ENCODE measurements at places on chromosomes 2 and 18.

DNA sequence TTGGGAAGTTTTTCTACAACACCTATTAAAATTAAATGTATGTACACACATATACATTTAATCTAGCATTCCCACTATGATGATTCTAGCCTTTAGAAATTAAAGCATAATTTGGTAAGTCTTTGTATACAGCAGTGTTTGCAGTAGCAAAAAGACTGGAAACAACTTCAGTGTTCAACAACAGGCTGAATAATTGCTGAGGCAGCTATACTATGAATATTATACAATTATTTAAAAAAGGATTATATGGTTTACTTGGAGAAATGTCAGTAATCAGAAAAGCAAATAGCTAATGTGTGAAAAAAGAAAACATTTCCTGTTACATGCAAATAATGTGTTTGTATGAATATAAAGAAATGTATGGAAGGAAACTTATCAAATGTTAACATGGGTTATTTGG, 1.4 kb upstream of the ZNF638 start:
- DNase-seq, result no peak

DNA sequence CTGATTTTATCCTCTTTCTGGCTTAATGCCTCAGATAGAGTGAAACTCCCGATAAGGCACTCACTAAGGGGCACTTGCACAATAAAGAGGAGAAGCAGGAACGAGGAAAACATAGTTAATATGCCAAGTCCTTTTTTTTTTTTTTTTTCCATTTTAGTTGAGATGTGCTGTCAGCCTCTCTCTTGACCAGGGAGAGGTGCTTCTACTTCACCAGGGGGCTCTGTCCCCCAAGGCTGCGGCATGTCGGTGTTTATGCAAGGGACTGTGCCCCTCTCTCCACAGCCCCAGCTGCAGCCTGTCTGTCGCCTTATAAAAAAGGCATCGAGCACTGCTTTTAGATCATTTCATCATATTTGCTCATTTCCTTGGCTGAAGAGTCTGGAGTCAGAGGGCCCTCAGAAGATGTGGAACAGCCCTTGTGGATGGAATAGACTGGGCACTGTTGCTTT, 178.1 kb downstream of the SLC8A1 start:
- DNase-seq, result no peak

GRCh38 chr2:43441195-43441594, 154.6 kb downstream of the THADA start:
- no peak for DNase-seq

DNA sequence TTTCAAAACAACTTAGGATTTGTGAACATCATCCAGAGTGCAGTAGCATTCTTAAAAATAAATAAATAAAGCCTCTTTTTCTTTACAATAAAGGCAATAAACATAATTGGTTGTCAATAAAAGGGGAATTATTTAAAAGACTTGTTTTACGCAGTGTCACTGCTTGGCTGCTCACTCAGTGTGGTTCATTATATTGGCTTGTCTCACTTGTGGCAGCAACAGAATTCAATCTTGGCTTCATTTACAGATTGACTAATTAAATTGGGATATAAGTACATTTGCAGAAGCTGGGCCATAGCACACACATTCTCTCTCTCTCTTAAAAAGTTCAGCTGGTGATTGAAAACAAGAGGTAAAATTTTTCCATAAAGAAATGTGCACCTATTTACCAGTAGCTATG, 1027.6 kb downstream of the LRP1B start:
- DNase-seq, result no peak

GRCh38 chr18:267380-267687, 513 bp downstream of the THOC1 start:
- no peak for DNase-seq

- DNase-seq, result no peak
Observed at GRCh38 chr2:236348279-236348678, 84.1 kb upstream of the ASB18 start.

GRCh38 chr18:31500051-31500688, 2.2 kb downstream of the DSG2 start:
- DNase-seq, result no peak

DNA sequence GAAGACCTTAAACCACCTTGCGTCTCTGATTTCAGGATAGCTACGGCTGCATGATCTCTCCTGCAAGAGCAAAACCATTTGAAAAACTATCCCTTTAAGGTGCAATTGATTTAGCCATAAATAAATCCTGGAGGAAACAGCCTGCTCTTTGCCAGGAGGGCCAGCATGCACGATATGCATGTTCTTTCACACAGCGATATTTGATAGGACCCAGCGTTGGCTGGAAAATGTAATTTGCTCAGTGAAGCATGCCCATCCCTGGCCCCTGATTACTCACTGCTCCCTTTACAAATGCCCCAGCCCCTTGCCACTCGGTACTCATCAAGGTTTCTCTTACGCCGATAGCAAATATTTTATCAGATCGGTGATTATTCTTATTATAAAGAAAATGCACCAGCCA, 315.4 kb downstream of the CDH2 start:
- no peak for DNase-seq

DNA sequence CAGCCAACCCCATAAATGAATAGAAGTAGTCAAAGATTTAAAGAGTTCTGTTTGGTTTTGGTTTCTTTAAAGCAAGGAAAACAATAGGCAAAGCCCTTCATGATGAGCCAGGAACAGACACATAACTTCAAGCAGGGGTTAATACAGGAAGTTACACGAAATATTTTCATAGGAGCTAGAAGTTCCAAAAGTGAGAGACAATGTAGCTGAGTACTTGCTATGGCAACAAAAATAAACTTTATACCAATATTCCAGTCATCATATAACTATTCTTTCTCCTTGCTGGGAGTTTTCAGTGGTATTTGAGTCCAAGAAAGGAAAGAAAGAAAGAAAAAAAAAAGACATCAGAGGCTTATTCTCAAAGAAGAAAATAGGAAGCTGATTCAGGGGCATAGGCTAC, 56.2 kb downstream of the COBLL1 start:
- no peak for DNase-seq

DNA sequence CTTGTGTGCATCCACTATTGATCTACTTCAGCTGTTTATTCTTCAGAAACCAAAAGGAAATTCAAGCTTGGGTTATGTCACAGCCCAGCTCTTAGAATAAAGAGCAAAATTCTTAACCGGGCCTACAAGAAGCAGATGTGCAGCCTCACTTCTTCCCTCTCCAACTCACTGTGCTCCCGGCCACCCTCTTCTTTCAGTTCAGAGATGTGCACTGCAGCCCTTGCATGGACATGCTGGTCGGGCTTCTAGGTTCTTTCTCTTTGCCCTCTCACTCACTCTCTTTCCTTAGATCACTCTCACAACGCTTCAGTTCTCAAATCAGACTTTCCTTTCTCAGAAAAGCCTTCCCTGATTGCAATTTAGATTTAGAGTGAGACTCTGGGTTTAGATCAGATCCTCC, 104.1 kb downstream of the CHN1 start:
- DNase-seq, result no peak

DNA sequence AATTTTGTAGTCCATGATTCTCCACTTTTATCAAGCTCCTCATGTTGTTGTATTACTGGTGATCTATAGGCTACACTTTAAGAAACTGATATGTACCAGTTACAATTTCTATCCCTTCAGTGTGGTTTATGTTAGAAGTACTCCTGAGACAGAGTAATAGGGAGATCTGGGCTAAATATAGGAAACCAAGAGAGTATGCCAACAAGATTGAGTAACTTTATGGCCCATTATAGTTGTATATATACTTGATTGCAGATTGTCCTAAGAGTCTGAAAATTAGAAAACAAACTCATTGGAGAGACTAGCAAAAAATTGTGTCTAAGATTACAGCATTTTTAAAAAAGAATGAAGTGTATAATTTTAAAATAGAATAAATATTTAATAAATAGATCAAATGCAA, 605.6 kb downstream of the XIRP2 start:
- DNase-seq, result no peak

DNA sequence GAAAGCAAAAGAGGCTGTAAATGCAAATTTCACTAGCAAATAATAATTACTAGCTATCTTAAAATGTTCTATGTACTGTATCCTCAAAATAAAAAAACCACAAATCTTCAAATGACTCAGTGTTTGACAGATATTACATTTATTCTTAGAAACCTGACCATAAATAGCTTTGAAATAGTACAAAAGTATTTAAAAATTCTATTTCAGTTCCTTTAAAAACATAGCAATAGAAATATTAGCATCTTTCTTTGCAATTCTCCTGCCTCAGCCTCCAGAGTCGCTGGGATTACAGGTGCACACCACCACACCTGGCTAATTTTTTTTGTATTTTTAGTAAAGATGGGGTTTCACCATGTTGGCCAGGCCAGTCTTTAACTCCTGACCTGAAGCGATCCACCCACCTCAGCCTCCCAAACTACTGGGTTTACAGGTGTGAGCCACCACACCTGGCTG, 50.6 kb downstream of the MSH6 start:
- DNase-seq, result no peak

GRCh38 chr2:11214770-11215169, 59.5 kb downstream of the SLC66A3 start:
- no peak for DNase-seq

DNA sequence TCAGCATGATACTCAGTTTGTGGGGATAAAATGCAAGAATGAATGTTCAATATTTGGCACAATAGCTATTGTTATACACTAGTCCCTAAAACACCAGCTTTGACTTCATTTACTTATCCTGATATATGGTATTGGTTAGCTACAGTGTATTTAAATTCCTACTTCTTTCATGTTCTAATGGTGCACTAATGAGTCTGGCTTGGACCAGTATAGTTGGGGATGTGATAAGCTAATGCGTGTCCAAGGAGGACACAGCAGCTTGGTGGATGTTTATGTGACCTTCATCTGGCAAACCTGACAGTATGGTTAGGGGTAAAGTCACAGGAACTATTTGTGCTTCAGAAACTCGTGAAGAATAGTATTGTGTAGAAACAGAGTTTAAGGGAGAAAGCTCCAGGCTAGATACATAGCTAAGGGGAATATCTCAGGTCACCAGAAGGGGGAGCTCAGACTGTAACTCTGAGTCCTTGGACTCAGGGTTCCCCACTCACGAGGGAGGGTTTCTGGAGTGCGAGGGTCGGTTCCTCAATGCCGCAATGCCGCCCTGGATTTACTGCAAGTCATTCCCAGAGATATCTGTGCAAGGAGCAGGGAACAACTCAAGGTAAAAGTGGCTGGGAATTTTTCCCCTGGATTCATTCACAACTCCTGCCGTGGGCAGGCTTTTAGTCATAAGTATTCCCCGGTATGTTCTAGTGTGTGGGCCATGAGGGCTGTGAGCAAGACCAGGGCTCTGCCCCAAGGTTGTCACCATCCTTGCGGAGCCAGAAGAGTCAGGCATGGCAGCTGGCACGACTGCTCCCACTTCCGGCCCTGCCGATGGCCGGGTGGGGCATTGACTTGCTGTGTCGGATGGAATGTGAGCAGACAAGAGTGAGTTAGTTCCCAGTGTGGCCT, 14.5 kb downstream of the IL1R2 start:
- DNase-seq, result no peak

DNA sequence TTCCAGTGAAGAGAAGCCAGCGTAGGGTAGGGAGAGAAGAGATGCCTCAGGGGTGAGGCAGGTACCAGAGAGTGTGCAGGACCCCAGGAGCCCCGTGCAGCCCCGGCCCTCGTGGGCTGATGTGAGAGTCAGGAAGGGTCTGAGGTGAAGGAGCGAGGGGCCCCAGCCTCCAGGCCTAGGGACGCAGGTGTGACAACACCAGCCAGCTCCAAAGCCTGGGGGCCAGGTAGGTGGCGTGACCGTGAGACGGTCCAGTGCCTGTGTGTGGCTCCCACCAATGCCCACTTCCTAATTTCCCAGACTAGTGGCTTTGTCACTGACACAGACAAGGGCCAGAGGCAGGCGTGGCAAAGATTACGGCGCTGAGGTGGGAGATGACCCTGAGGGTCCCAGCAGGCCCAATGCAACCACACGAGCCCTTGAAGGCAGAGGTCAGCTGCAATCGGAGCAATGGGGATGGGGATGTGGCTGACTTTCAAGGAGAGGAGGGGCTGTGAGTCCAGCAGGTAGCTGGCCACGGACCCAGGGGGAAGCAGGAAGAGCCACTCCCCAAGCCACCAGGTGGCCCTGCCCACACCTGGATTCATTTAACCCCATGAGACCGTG, 86.0 kb upstream of the SNTG2 start:
- DNase-seq, result no peak

DNA sequence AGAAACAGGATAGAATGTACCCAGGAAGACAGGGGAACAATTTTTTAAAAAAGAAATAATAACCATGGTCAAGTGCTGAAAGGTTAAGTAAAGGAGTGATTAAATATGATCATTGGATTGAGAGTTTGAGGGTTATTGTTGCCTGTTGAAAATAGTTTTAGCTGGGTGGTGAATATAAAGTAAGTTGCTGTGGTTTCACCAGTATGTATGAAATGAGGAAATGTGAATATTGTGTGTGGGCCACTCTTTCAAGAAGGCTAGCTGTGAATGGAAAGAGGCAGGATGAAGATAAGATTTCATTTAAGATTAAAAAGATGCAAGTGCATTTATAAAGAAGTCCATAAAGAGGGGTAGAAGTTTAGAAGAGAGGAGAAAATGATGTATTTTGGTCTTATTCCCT, 53.8 kb downstream of the GULP1 start:
- no peak for DNase-seq

DNA sequence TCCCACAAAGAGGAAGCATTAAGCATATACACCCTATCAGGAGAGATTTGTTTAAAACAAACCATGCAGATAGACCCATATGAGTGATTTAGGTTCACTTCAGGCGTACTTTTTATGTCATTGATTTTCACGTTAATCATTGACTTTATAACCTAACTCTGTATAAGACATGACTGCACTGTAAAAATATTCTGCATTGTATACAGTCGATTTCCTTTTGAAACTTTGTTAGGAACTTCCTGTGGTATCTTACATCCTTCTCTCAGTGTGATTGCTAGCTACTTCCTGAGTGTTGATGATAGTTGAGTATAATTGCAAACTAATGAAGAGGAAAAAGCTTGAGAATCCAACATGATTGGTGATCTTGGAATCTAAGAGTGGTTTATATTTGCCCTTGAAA, 69.4 kb downstream of the XIRP2 start:
- DNase-seq, result no peak

GRCh38 chr2:157182834-157183396, 74.6 kb upstream of the GALNT5 start:
- no peak for DNase-seq

- DNase-seq, result no peak
Observed at GRCh38 chr2:14716319-14716718, 83.8 kb downstream of the LRATD1 start.

DNA sequence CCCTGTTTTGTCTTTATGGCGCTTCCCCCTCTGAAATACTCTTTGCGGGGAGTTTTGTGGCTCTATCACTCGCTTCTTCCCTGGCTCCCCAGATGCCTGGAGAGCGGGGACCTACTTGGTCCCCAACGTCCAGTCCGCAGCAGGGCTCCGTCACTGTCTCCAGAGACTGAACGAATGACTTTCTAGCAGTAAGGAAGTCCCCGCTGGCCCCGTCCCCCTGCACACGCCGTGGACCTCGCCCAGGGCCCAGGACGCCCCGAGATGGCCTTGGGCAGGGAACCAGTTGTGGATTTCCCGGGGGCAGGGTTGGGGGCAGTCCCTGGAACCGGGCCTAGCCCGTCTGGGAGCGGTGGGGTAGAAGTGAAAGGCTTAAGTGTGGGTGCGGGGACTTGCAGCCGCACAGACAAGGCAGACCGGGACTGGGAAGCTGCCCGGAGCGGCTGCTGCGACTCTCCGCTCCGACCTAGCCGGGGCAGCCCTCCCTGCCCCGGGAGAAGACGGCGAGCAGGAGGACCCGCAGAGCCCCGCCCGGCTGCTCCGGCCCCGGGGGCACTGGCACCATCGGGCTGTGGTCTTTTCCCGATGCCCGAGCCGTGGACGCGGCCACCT, 821 bp upstream of the EPHA4 start:
- no peak for DNase-seq
